Tibial nerve (tissue), 4 donors: ENCODE measurements at places on chromosomes 7 and 10. TPM values are rescaled to one million over a fixed set of nuclear protein-coding genes. Genes with fewer than 3 reads are reported as not detected.

DDIT4 gene
- total RNA-seq = 1,366 TPM

LRRD1 gene
- total RNA-seq = 0.39 TPM

AOAH gene
- 7.5 TPM for total RNA-seq

- DNase-seq = no peak
- no peaks in the 10 kb centered on the region for H3K27me3 ChIP-seq
- H3K27ac ChIP-seq = no peak overlapping the region
- H3K4me1 ChIP-seq = no peaks in the 10 kb centered on the region
- no peak overlapping the region for H3K4me3 ChIP-seq
Measured at GRCh38 chr10:5252177-5253037, 55.8 kb downstream of the AKR1C4 start.
